ENCODE measurements at places on chromosomes 13 and 19.

DNA sequence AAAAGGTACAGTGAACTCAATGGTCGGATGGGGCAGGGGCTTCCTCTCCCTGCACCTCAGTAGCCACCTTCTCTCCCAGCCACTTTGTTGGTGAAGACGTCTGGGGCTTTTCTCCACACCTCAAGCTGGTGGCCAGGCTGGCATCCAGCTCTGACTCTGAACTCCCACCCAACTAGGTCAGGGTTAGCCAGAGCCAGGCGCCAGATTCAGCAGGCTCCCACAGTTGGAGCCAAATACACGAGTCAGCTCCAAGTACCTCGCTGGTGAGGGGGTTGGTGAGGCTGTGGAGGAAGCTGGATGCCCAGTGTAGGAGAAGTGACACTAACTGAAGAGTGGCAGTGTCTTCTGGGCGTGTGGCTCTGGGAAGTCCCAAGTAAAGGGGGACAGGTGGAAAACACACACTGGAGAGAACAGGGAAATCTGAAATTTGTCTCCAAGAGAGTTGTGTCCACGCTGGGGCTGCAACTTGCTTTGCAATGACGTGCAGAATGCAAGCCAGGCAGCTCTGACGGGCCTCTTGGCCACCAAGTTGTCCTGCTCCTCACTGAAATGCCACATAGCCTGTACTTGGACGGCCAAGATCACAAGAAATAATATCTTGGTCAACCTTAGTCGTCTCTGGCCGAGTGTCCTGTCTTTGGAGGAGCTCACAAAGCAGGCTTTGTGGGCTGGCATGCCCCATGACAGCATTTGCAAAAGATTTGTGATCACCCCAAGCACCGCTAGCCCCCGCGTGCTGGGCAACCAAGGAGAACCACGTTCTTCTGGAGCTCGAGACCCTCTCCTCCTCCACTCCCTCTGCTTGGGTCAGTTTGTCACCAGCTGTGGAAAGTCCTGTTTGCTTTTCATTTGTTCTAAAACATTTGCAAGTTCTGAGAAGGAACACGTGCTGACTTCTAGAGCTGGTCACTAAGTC lies 18.1 kb downstream of the SLC7A1 start:
- no peak overlapping the region for H3K4me3 ChIP-seq
- no peak overlapping the region for H3K27ac ChIP-seq
- no peaks in the 10 kb centered on the region for H3K36me3 ChIP-seq

DNA sequence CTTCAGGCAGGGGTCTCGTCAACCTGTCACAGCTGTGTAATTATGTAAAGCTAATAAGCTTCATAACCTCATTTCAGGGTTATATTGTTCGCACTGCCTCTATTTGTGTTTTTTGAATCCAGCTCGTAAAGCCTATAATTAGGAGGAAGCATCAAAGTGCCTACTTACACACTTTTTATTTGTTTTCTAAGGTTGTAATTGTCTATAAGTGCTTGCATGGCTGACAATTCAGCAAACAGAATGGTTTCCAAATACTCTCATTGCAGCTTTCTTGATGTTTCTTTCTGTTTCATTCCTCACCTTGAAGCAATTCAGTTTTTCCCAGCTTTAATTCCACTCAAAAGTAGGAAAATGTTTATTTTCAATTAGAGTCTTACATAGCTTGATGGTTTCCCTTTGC lies 336.3 kb downstream of the HS6ST3 start:
- H3K27ac ChIP-seq = no peak overlapping the region
- H3K4me1 ChIP-seq = no peaks in the 10 kb centered on the region
- H3K36me3 ChIP-seq = no peaks in the 10 kb centered on the region
- no peak overlapping the region for H3K4me3 ChIP-seq
- H3K27me3 ChIP-seq = no peaks in the 10 kb centered on the region
- no peak for DNase-seq

- no peak overlapping the region for H3K4me3 ChIP-seq
- no peak overlapping the region for H3K27ac ChIP-seq
- H3K36me3 ChIP-seq = no peaks in the 10 kb centered on the region
- H3K27me3 ChIP-seq = no peaks in the 10 kb centered on the region
- no peak for DNase-seq
- no peaks in the 10 kb centered on the region for H3K4me1 ChIP-seq
Measured at GRCh38 chr13:47865883-47866282, 135.2 kb downstream of the SUCLA2 start.

DNA sequence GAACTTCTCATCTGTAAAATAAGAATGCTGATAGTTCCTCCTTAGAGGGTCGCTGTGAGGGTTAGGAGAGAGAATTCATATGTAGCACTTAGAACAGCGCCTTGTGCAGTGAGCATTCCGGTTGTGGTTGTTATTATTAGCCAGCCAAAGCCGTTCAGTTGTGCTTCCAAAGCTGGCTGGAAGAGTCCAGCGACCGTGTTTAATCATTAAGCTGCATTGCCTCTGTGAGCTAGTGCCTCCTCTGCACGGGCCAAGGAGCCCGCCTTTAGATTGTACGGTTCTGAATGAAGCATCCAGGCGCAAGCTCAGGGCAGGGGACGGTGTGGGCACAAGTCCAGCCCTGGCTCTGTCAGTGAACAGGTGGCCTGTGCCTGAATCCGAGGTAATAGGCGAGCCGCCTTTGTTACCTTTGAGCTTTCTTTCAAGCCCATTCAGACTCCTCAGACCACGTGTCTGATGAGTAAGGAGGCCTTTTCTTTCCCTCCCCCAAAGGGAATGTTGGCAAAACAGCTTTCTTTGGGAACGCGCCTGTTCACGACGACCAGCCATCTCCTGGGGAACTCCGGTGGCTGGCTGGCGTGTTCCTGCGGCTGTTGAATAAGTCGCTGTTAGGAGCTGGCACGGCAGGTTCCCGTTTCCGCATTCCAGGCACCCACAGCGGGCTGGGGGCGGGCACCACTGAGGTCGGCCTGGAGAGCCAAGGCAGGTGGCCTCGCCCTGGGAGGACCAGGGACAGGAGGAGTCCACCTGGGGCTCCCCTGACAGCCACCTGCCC lies 25.1 kb downstream of the SIPA1L3 start:
- peak overlapping the region; percentile 69 for H3K4me3 ChIP-seq
- no peaks in the 10 kb centered on the region for H3K27me3 ChIP-seq
- DNase-seq = no peak
- H3K36me3 ChIP-seq = peaks cover 2% of the 10 kb centered on the region
- H3K27ac ChIP-seq = peak overlapping the region; percentile 87

GRCh38 chr13:46476174-46476573 lies 76.8 kb upstream of the LRCH1 start:
- H3K27me3 ChIP-seq = no peaks in the 10 kb centered on the region
- H3K36me3 ChIP-seq = no peaks in the 10 kb centered on the region
- no peak overlapping the region for H3K27ac ChIP-seq
- H3K4me1 ChIP-seq = no peaks in the 10 kb centered on the region

GRCh38 chr19:6754136-6754535 lies 13.1 kb downstream of the SH2D3A start:
- peaks cover 18% of the 10 kb centered on the region for H3K4me1 ChIP-seq
- H3K4me3 ChIP-seq = no peak overlapping the region
- DNase-seq = no peak
- H3K27me3 ChIP-seq = no peaks in the 10 kb centered on the region
- peaks cover 9% of the 10 kb centered on the region for H3K36me3 ChIP-seq
- H3K27ac ChIP-seq = no peak overlapping the region

DNA sequence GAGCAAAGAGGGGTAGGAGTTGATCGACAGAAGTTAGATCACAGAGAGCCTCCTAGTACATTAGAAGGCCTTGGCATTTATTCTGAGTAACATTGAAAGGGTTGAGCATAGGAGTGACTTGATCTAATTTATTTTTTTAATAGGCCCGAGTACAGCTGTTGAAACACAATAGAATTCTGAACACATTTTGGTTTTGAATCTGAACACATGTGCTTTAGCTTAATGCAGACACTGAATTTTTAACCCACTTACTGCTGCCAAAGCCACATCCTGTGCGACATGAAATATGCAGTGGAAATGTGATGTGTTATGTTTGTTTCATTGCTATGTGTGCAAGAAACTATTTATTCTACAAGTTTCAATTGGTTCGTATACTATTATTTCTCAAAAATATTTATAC lies 1505.9 kb downstream of the PCDH9 start:
- H3K27ac ChIP-seq = no peak overlapping the region
- H3K27me3 ChIP-seq = no peaks in the 10 kb centered on the region
- no peak overlapping the region for H3K4me3 ChIP-seq
- H3K4me1 ChIP-seq = no peaks in the 10 kb centered on the region

DNA sequence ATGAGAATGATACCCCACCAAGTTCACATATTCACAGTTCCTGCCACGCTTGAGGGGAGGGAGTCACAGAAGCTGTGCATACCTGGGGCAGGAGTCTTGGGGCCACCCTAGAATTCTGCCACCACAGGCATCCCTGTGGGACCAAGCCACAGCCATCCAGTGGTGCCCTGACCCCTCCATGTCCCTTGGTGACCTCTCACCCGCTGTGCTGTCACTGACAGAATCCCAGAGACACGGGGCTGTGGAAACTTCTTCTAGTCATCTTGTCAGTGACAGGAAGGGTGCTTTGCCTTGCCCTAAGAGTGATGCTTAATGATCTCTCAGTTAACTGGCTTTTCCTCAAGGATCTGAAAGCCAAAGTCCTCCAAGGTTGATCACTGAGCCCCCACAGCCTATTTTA lies 58.4 kb upstream of the UQCRFS1 start:
- H3K36me3 ChIP-seq = no peaks in the 10 kb centered on the region
- no peak for DNase-seq
- no peaks in the 10 kb centered on the region for H3K27me3 ChIP-seq
- no peak overlapping the region for H3K27ac ChIP-seq

- no peaks in the 10 kb centered on the region for H3K4me1 ChIP-seq
- no peak overlapping the region for H3K27ac ChIP-seq
- peaks cover 4% of the 10 kb centered on the region for H3K27me3 ChIP-seq
- no peak overlapping the region for H3K4me3 ChIP-seq
- DNase-seq = no peak
Measured at GRCh38 chr19:41220811-41221210, 1.8 kb downstream of the AXL start.

- no peaks in the 10 kb centered on the region for H3K27me3 ChIP-seq
- no peak for DNase-seq
- no peak overlapping the region for H3K4me3 ChIP-seq
Measured at GRCh38 chr13:27034678-27035111, 136.9 kb downstream of the USP12 start.

DNA sequence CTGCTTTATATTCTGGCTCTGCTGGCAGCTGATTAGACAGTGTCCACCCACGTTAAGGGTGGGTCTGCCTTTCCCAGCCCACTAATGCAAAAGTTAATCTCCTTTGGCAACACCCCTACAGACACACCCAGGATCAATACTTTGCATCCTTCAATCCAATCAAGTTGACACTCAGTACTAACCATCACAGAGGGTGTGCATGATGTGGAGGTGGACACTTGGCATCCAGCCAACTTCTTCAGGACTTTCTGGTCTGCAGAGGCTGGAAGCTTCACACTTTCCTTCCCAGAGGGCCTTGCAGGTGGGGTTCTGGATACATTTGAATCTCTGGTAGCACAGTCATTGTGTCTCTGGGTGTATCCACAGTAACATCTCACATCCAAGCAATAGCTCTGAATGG lies 18.9 kb upstream of the IGFL1 start:
- no peaks in the 10 kb centered on the region for H3K4me1 ChIP-seq
- H3K27ac ChIP-seq = no peak overlapping the region
- H3K36me3 ChIP-seq = no peaks in the 10 kb centered on the region

DNA sequence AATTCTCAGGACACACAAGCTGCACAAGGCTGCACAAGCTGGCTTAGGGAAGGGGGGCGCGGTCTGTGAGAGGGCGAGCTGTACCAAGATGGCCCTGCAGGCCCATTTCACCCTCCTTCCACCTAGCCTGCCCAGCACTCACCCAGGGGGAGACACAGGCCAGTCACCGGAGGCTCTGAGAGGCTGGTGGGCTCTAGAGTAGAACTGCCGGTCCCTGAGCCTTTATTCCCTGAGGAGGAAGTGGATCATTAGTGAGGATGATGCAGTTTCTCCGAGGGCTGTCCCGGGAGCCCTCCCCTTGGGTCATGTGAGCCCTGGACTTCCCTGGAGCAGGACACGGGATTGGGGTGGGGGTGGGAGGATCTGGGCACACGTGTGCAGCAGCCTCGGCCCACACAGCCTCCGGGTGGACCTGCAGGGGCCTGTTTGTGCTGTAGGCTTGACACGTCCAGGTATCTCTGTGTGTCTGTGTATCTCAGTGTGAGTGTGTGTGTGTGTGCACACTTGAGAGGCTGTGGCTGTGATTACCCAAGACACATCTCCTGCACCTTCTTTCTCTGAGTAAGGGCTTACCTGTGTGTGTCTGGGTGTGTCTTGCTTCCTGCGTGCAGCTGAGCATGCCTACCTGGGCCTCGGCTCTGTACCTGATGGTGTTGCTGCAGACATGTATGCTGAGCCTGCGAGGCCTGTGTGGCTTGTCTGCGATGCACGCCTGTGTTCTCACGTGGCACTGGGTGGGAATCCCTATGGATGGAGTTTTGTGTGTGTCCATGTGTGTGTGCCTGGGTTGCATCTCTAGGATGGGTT lies at the start of gene ACP5:
TSS of gene ACP5 (minus strand) at position 195 of the 807 bp plus-strand sequence. CDS start 328 bp downstream, outside the sequence.
- H3K27me3 ChIP-seq = no peaks in the 10 kb centered on the region
- H3K36me3 ChIP-seq = no peaks in the 10 kb centered on the region
- peak within 1 kb of the TSS; percentile 81 for H3K4me3 ChIP-seq
- H3K27ac ChIP-seq = peak within 1 kb of the TSS; percentile 25

GRCh38 chr19:14699641-14700040 lies 9.8 kb downstream of the ZNF333 start:
- no peak overlapping the region for H3K4me3 ChIP-seq
- H3K27me3 ChIP-seq = no peaks in the 10 kb centered on the region
- H3K36me3 ChIP-seq = peaks cover 4% of the 10 kb centered on the region

DNA sequence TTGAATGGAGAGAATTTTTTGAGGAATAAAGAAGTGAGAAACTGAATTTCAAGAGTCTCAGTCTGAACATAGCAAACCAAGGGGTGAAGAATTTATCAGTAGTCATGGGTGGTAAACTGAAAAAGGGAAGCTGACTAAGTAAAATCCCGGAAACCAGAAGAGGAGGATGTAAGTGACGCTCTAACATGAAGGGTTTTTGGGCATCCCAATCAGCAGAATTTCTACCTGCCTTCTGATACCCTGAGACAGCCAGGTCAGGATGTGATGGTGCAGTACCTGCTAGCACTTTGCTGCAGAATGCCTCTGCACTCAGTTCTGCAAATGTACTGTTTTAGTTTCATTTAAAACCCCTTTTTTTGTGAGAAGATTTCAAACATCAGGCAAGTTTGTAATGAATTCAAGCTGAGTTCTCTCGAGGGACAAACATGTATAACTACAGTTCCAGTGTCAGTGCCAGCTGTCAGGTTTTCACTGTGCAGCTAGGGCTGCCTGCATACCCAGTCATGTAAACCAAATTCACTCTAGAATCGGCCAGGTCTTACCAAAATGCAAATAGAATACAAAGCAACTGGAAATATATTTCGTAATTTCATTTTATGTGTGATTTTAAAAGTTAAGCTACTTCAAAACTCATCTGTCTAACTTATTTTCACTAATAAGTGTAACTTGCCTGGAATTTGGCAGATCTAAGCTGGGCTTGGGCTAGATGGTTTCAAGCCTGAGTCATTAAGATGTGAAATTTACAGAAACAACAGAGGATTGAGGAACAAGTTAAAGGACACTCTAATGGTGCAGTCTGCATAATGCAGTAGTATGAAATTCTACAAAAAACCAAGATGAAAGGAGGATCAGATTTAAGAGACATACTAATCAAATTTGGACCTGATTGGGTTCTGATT lies 13.8 kb downstream of the METTL21C start:
- H3K4me3 ChIP-seq = no peak overlapping the region
- H3K27me3 ChIP-seq = no peaks in the 10 kb centered on the region
- no peak for DNase-seq
- H3K36me3 ChIP-seq = no peaks in the 10 kb centered on the region

- H3K36me3 ChIP-seq = no peaks in the 10 kb centered on the region
- no peak for DNase-seq
- H3K27ac ChIP-seq = no peak overlapping the region
- H3K4me3 ChIP-seq = no peak overlapping the region
Measured at GRCh38 chr13:39565036-39565949, 37.7 kb downstream of the LHFPL6 start.

Measured in GM12878 (cell line).